ENCODE measurements at places on chromosomes 13 and 19.

DNA sequence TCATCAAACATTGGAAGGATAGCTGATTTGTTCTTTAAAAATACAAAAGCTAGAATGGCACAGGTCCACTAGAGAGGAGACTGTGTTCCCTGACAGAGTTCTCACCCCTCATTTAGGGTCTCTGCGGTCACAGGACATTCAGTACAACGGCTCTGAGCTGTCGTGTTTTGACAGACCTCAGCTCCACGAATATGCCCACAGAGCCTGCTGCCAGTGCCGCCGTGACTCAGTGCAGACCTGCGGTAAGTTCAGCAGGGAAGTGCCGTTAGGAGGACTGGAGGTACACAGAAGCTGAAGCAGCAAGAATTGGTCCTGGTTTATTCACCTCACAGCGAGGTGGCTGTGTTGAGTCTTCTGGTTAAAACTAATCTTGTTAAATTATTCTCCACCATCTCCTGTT lies 90.0 kb downstream of the TNFRSF19 start:
- DNase-seq: no peak

- no peak for DNase-seq
Measured at GRCh38 chr13:53326716-53327115, 298.1 kb downstream of the OLFM4 start.

GRCh38 chr13:51271528-51272085 lies 49.4 kb downstream of the FAM124A start:
- DNase-seq: no peak

GRCh38 chr13:111437856-111438547 lies 117.6 kb downstream of the TEX29 start:
- no peak for DNase-seq

GRCh38 chr19:2149980-2150793 lies 1.2 kb downstream of the AP3D1 start:
- no peak for DNase-seq

Measured in activated naive CD4-positive, alpha-beta T cell (primary cell).